Calu3 (cell line): ENCODE measurements at places on chromosomes 6 and 20. TPM values are rescaled to one million over a fixed set of nuclear protein-coding genes. Genes with fewer than 3 reads are reported as not detected.

CAGE1 gene
- not detected in 2 replicates for total RNA-seq

KIAA0408 gene
- total RNA-seq = 0.31 and 0.91 TPM in 2 replicates

CST7 gene
- total RNA-seq = not detected in 2 replicates

OR2B3 gene
- total RNA-seq = not detected in 2 replicates

SLC22A16 gene
- not detected in 2 replicates for total RNA-seq

KDM1B gene
- 11.3 and 13.5 TPM in 2 replicates for total RNA-seq

KCNQ5 gene
- total RNA-seq = 0.10 TPM in 1 of 2 replicates, not detected in the other

PRRC2A gene
- total RNA-seq = 473 and 509 TPM in 2 replicates

- peak overlapping the region; percentile 25 for H3K27ac ChIP-seq
- no peaks in the 10 kb centered on the region for H3K27me3 ChIP-seq
- H3K36me3 ChIP-seq = no peaks in the 10 kb centered on the region
- peaks cover 47% of the 10 kb centered on the region for H3K4me1 ChIP-seq
- H3K4me3 ChIP-seq = no peak overlapping the region
- DNase-seq = no peak
These were observed 48.2 kb upstream of the PXDC1 start for GRCh38 chr6:3799719-3800118.

GRCh38 chr6:45563041-45563440 lies 185.3 kb upstream of the SUPT3H start:
- H3K4me3 ChIP-seq = no peak overlapping the region

- peak; percentile 47 for DNase-seq
- H3K4me1 ChIP-seq = peaks cover 34% of the 10 kb centered on the region
- peak overlapping the region; percentile 73 for H3K27ac ChIP-seq
These were observed 67.7 kb downstream of the PHACTR2 start for GRCh38 chr6:143745166-143746133.

DNA sequence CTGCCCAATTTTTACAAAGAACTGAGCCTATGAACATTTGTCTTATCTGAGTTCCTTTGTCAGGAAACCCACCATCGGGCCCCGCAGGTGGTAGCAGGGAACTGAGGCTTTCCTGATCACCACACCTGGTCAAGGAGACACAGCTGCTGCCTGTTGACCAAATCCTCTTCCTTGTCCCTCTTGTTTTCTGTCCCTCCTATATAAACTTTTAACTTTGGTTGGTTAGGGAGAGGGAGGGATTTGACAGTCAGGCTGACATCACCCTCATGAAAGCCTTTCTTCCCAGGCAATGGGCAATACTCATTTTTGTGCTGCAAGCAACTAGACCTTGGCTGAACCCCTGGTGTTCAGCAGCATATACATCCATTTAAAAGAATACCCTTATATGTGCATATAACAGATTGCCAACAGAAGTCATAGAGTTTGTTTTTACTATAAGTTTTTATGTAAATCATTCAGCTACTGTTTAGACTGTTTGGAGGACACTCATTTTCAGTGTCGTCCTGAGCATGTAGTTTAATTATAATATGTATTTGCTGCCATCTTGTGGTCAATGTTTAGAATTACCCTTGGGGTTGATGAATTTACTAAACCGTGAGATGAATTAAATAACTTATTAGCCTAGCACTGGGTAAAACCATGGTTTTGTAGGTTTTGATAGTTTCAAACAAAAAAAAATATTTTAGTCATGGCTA lies 17.0 kb downstream of the CRISP1 start:
- no peak overlapping the region for H3K27ac ChIP-seq
- no peaks in the 10 kb centered on the region for H3K36me3 ChIP-seq
- DNase-seq = no peak

- DNase-seq = no peak
- no peak overlapping the region for H3K27ac ChIP-seq
- H3K4me1 ChIP-seq = no peaks in the 10 kb centered on the region
- H3K36me3 ChIP-seq = no peaks in the 10 kb centered on the region
- H3K4me3 ChIP-seq = no peak overlapping the region
These were observed 89.1 kb upstream of the PCSK2 start for GRCh38 chr20:17137692-17138091.

- no peak for DNase-seq
- H3K27ac ChIP-seq = peak overlapping the region; percentile 97
- H3K4me1 ChIP-seq = peaks cover 66% of the 10 kb centered on the region
- no peaks in the 10 kb centered on the region for H3K27me3 ChIP-seq
- H3K4me3 ChIP-seq = peak overlapping the region; percentile 81
- peaks cover 93% of the 10 kb centered on the region for H3K36me3 ChIP-seq
These were observed 2.8 kb downstream of the HMGA1 start for GRCh38 chr6:34239500-34239825.

GRCh38 chr20:1184638-1185315 lies at the start of gene TMEM74B:
TMEM74B (minus strand) TSS chr20:1184981; CDS start chr20:1183801, 1,180 bp downstream.
- H3K27me3 ChIP-seq = peaks cover 31% of the 10 kb centered on the region
- peak within 1 kb of the TSS; percentile 53 for H3K4me3 ChIP-seq
- no peak for DNase-seq
- no peak within 1 kb of the TSS for H3K27ac ChIP-seq

GRCh38 chr6:162572240-162572639 lies 155.3 kb downstream of the PRKN start:
- no peaks in the 10 kb centered on the region for H3K4me1 ChIP-seq
- no peak for DNase-seq
- H3K27ac ChIP-seq = no peak overlapping the region
- no peaks in the 10 kb centered on the region for H3K27me3 ChIP-seq

DNA sequence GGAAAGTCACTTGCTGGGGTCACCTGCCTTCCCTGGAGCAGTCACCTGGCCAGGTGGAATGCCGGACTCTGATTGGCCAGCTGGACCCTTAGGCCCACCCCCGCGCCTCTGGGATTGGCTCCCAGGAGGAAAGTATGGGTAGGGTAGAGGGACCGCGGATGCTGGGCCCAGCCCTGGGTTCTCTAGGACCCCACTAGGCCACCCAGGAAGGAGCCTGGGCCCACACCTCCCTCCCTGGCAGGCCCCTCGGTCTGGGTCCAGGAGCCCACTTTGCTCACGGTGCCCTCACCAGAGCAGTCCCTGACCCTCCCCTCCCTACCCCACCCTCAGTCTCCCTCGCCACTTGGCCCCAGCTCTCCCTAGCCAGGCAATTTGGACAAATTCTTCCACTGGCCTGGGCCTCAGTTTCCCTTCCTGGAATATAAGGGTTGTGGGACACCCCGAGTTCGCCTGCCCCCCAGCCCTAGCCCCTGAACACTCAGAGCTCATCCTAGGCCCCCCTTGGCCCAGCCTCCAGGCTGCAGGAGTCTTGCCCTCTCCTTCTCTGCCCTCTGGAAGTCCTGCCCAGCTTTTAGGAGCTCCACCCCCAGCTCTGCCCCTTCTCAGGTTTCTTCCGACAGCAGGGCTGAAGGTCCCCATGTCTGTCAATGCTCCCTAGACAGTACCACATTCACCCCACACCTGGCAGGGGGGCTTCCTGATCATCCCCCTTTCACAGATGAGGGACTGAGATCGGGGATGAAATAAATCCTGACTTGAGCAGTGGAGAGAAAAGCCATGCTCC lies 299.6 kb downstream of the TAF4 start:
- H3K27me3 ChIP-seq = peaks cover 87% of the 10 kb centered on the region
- peak; percentile 24 for DNase-seq
- H3K36me3 ChIP-seq = no peaks in the 10 kb centered on the region
- no peak overlapping the region for H3K27ac ChIP-seq
- no peaks in the 10 kb centered on the region for H3K4me1 ChIP-seq
- H3K4me3 ChIP-seq = no peak overlapping the region

GRCh38 chr6:40346246-40346645 lies 240.9 kb downstream of the LRFN2 start:
- no peak overlapping the region for H3K27ac ChIP-seq
- H3K27me3 ChIP-seq = peaks cover 37% of the 10 kb centered on the region
- H3K4me1 ChIP-seq = no peaks in the 10 kb centered on the region
- no peaks in the 10 kb centered on the region for H3K36me3 ChIP-seq

- peaks cover 54% of the 10 kb centered on the region for H3K4me1 ChIP-seq
- no peak overlapping the region for H3K4me3 ChIP-seq
- no peak for DNase-seq
- H3K27me3 ChIP-seq = no peaks in the 10 kb centered on the region
- no peak overlapping the region for H3K27ac ChIP-seq
These were observed 3.7 kb downstream of the TJAP1 start for GRCh38 chr6:43481075-43481474.

- no peak for DNase-seq
- H3K36me3 ChIP-seq = no peaks in the 10 kb centered on the region
- no peak overlapping the region for H3K27ac ChIP-seq
- no peak overlapping the region for H3K4me3 ChIP-seq
- H3K27me3 ChIP-seq = peaks cover 17% of the 10 kb centered on the region
These were observed 39.7 kb upstream of the PPP1R3G start for GRCh38 chr6:5045416-5045815.

- no peaks in the 10 kb centered on the region for H3K27me3 ChIP-seq
- H3K36me3 ChIP-seq = peaks cover 24% of the 10 kb centered on the region
- peaks cover 36% of the 10 kb centered on the region for H3K4me1 ChIP-seq
- H3K27ac ChIP-seq = no peak overlapping the region
- no peak for DNase-seq
These were observed 41.3 kb upstream of the BEND3 start for GRCh38 chr6:107156617-107157016.

- peaks cover 13% of the 10 kb centered on the region for H3K27me3 ChIP-seq
- no peak overlapping the region for H3K27ac ChIP-seq
- no peaks in the 10 kb centered on the region for H3K36me3 ChIP-seq
- H3K4me3 ChIP-seq = no peak overlapping the region
- peaks cover 14% of the 10 kb centered on the region for H3K4me1 ChIP-seq
These were observed 5.2 kb downstream of the FAXC start for GRCh38 chr6:99344289-99344688.

DNA sequence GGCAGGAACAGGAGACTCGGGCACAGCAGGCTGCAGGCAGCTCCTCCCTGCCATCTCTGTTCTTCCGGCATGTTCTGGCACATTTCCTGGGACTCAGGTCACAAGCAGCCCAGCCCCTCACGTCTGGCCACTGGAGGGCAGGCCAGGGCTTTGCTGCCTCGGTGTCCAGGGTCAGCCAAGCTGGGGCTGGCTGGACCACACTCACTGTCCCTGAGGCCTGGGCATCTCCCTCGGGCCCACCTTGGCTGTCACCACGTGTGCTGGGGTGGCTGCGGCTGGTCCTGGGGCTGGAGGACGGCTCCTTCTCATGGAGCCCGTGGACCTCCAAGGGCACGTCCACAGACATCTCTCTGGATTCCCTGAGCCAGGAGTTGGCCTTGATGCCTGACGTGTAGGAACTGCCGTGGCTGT lies 18.5 kb downstream of the FRMD1 start:
- peak; percentile 63 for DNase-seq
- H3K4me1 ChIP-seq = peaks cover 11% of the 10 kb centered on the region
- no peak overlapping the region for H3K4me3 ChIP-seq
- H3K27me3 ChIP-seq = peaks cover 51% of the 10 kb centered on the region
- no peaks in the 10 kb centered on the region for H3K36me3 ChIP-seq

- no peak for DNase-seq
- H3K4me1 ChIP-seq = peaks cover 8% of the 10 kb centered on the region
- H3K27me3 ChIP-seq = no peaks in the 10 kb centered on the region
These were observed 38.5 kb upstream of the TASP1 start for GRCh38 chr20:13677241-13677640.

DNA sequence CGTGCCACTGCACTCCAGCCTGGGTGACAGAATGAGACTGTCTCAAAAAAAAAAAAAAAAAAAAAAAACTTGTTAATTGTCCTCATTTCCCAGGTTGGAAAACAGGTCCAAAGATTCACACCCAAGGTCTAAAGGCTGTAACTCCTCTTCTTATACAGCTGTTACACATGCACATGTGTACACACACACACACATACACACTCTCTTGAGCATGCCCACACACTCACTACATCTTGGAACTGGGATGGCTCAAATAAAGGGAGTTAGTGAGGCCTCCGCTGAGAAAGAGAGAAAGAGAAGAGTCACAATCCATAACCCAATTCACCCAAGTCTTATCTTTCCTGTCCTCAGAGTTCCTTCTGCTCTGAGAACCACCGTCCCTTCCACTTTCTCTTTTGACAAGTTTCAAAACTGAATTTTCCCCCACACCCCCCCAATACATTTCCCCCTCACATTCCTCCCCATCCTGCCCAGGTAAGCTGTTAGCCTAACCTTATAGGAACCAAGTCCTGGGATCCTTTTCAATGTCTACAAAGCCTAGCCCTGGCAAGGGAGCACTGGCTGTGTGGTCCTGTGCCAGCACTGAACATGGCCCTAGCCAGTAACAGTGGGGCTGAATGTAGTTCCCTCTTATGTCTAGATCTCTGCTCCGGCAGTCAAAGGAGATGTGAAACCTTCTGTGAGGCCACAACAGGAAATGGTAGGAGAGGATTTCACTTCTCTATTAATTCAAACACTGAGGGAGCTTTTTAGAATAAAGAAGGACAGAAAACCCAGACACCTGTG lies 3.2 kb upstream of the HLA-DMB start:
- H3K27me3 ChIP-seq = no peaks in the 10 kb centered on the region
- peaks cover 28% of the 10 kb centered on the region for H3K4me1 ChIP-seq
- DNase-seq = no peak
- no peak overlapping the region for H3K27ac ChIP-seq

DNA sequence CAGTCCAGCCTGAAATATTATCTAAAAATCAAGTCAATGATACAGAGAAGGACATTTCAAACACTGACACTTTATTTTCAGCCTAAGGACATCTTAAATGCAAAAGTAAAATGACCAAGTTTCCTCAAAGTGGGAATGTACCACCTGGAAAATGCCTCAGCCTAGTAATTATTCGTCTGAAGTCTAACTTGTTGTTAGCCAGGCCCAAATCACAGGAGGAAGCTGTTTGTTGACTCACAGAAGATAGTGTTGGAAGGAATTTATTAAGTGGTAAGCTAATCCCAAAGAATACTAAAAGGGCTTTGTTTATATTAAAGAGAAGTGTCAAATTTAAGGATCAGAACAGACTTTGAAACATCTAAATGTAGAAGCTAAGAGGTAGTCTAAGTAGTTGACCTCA lies 2.5 kb downstream of the PDE7B start:
- H3K4me1 ChIP-seq = peaks cover 10% of the 10 kb centered on the region
- no peak for DNase-seq
- no peak overlapping the region for H3K27ac ChIP-seq
- no peak overlapping the region for H3K4me3 ChIP-seq
- no peaks in the 10 kb centered on the region for H3K36me3 ChIP-seq

DNA sequence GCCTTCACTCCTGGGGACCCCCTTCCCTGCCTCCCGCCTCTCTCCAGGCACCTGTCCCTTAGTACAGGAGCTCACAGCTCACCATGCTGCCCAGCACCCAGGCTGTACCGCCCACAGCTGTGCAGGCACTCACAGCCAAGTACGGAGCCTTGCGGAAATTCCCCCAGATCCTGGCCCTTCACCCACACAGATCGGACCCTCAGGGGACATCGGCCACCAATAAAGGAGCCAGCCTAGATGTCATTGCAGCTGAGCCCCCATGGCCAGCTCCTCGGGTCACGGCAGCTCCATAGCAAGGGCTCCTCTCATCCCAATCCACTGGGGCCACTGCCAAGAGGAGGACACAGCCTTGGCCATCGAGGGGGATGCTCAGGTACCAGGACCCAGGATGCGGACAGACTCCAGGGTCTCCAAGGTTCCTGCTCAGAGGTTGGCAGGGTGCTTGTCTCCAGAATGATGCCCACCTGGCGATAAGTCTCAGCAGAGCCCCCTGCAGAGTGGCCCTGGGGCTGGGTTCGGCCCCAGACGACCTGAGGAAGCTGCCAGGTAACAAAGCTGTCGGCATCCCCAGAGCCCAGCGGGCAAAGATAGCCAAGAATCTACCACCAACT lies 82.3 kb downstream of the YTHDF1 start:
- no peak overlapping the region for H3K4me3 ChIP-seq
- DNase-seq = no peak
- H3K27me3 ChIP-seq = peaks cover 58% of the 10 kb centered on the region
- no peaks in the 10 kb centered on the region for H3K36me3 ChIP-seq
- no peaks in the 10 kb centered on the region for H3K4me1 ChIP-seq
- H3K27ac ChIP-seq = no peak overlapping the region

GRCh38 chr6:114092943-114093342 lies 122.0 kb upstream of the HDAC2 start:
- no peaks in the 10 kb centered on the region for H3K36me3 ChIP-seq
- no peaks in the 10 kb centered on the region for H3K27me3 ChIP-seq
- no peak overlapping the region for H3K4me3 ChIP-seq
- H3K4me1 ChIP-seq = no peaks in the 10 kb centered on the region
- no peak overlapping the region for H3K27ac ChIP-seq
